ENCODE measurements at places on chromosomes 13 and 19.

- DNase-seq: no peak
Observed at GRCh38 chr13:31625115-31625514, 114.2 kb upstream of the RXFP2 start.

DNA sequence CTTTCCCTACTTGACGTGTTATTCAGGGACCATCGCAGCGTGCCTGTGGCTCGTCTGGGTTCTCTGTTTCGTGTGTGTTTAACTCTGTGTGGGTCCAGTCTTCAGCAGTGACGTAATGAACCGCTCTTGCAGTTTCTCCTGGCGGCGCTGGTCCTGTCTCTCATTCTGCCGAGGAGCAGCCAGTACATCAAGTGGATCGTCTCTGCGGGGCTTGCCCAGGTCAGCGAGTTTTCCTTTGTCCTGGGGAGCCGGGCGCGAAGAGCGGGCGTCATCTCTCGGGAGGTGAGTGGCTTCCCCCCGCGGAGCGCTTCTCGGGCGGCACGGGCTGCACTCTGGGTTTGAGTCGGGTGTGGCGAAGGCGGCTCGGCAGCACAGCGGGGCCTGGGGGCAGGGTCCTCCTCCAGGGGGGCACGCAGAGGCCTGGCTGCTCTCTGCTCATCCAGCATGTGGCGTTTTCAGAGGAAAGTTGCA, 36.3 kb upstream of the TFDP1 start:
- DNase-seq: no peak

DNA sequence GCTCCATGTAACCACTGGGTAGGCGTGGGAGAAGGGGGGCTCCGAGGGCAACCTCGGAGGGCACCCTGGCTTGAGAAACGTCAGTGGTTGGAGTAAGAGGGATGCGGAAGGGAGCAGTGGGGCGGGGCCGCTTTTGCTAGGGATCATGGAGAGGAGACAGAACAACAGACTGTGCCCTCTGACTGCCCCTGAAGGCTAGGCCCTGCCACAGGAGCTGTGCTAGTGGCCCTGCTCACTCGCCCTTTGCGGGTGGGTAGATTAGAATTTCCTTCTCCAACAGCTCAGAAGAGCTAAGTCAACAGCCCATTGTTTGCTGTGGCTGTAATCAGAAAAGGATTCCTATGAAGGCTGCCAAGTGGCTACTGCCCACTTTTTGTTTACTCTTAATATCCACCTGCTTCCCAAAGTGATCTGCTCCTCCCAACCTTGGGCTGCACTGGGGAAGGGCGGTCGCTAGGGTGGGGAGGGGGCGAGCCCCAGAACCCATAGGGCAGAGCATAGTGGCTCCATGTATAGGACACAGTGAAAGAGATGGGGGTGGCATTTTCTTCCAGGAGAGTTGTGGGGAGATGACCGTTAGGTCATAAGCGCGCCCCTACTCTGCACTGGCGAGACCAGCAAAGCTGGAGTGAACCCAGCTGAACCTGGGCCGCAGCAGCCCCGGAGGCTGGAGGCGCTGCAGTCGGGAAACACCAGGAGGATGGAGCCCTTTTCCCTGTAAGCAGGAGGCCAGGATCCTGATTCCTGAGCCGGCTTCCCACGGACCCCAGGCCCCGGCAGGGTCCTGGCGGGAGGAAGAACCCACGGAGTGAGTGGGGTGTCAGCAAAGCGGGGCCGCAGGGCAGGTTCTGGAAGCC, 1.9 kb upstream of the C1QTNF9 start:
- no peak for DNase-seq

DNA sequence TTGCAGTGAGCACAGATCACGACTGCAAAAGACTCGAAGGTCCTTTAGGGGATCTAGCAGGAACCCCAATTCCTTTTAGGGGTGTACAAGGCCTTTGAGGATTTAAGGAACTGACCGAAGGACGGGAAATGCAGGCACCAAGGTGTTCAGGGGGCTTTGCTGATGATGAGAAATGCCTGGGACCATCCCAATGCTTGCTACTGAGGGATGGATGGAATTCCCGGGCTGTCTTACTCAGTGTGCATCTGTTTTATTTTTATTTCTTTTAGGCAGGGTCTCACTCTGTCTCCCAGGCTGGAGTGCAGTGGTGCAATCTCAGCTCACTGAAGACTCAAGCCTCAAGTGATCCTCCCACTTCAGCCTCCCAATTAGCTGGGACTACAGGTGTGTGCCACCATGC, 11.3 kb downstream of the PRR22 start:
- no peak for DNase-seq

GRCh38 chr13:25111585-25111956, 15.6 kb downstream of the PABPC3 start:
- DNase-seq: no peak

GRCh38 chr13:75016225-75016624, 465.7 kb downstream of the TBC1D4 start:
- DNase-seq: no peak

- DNase-seq: no peak
Observed at GRCh38 chr13:45441633-45442032, 23.1 kb upstream of the COG3 start.

GRCh38 chr13:113393563-113394338, 29.8 kb upstream of the GRTP1 start:
- DNase-seq: peak; percentile 61

GRCh38 chr19:49676136-49676783, 811 bp upstream of the PRMT1 start:
- DNase-seq: no peak
